ENCODE measurements at places on chromosomes 12 and 14. TPM values are rescaled to one million over a fixed set of nuclear protein-coding genes. Genes with fewer than 3 reads are reported as not detected.
A peak's percentile ranks its signal among the peaks of the same experiment; 100 is the strongest.

DNA sequence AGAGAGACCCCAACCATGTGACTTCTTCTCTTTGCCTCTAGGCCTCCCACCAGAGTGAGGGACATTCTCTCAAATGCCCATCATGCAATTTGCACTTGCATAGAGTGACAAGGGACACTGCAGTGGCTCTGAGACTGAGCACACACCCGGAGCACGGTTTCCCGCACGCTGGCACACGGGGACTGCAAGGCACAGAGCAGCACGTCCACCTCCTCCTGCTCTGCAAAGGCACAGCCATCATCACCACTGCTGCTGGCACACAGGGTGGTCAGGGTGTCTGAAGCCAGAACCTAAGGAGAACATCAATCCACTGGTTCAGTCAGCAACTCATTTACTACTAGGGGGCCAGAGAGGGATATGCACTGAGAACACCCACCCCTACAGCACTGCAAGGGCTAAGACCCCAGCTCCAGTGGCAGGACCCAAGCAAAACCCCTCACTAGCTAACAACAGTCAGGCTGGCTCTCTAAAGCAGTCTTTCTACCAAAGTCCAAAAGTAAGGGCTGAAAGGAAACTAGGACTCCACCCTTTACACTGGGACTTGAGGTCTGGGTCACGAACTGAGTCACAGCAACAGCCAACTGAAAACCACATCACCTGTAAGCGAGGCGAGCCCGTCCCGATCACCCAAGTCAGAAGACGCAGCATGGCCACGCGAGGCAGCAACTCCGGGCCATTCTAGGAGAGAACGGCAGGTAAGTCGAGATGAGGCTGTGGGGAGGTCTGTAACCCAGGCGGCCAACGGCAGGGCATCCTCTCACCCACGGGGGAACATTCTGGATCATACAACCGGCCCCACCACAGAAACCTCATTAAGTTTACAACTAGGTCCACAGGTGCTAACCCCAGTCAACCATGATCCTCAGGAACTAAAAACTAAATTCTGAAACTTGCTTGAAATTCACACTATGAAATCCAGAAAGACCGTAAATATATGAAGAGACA, 37.9 kb downstream of the GCN1 start:
- peaks cover 72% of the 10 kb centered on the region for H3K36me3 ChIP-seq
- H3K27ac ChIP-seq: peak overlapping the region; percentile 85
- peak overlapping the region; percentile 23 for H3K4me3 ChIP-seq
- H3K4me1 ChIP-seq: peaks cover 19% of the 10 kb centered on the region
- no peaks in the 10 kb centered on the region for H3K27me3 ChIP-seq

DNA sequence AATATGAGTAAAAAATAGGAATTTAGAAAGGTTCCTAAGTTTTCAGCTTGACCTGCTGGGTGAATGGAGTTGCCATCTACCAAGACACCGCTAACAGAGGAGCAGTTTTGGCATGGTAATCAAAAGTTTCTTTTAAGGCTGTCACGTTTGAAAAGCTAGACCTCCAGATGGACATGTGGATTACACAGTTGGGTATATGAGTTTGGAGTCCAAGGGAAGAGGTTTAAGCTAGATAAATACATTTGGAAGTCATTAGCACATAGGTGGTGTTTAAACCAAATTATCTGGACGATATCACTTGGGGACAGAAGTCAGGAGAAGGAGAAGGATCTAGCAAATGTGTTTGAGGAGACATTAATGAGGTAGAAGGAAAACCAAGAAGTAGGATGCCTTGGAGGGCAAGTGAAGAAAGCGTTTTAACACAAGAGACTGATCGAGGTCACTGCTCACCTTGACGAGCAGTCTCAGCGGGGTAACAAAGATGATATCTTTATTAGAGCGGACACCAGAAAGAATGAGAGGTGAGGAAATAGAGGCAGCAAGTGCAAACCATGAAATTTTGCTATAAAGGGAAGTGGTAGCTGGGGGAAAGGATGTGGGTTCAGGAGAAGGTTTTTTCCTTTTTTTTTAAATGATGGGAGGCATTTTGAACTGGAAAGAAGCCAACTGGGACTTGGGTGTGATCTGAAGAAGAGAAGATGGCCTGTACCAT, 17.6 kb downstream of the PNP start:
- no peak for DNase-seq
- no peaks in the 10 kb centered on the region for H3K36me3 ChIP-seq
- peaks cover 53% of the 10 kb centered on the region for H3K4me1 ChIP-seq
- H3K27ac ChIP-seq: peak overlapping the region; percentile 24
- H3K4me3 ChIP-seq: no peak overlapping the region

- DNase-seq: peak; percentile 60
- no peak overlapping the region for H3K27ac ChIP-seq
- no peak overlapping the region for H3K4me3 ChIP-seq
- peaks cover 37% of the 10 kb centered on the region for H3K36me3 ChIP-seq
- H3K4me1 ChIP-seq: peaks cover 7% of the 10 kb centered on the region
Observed at GRCh38 chr12:122356192-122356635, 66.3 kb downstream of the CLIP1 start.

The LRRC74A gene
- total RNA-seq: not detected

The SERPINA1 gene
- 0.43 TPM for total RNA-seq

The SPTB gene
- total RNA-seq: 0.08 TPM

DNA sequence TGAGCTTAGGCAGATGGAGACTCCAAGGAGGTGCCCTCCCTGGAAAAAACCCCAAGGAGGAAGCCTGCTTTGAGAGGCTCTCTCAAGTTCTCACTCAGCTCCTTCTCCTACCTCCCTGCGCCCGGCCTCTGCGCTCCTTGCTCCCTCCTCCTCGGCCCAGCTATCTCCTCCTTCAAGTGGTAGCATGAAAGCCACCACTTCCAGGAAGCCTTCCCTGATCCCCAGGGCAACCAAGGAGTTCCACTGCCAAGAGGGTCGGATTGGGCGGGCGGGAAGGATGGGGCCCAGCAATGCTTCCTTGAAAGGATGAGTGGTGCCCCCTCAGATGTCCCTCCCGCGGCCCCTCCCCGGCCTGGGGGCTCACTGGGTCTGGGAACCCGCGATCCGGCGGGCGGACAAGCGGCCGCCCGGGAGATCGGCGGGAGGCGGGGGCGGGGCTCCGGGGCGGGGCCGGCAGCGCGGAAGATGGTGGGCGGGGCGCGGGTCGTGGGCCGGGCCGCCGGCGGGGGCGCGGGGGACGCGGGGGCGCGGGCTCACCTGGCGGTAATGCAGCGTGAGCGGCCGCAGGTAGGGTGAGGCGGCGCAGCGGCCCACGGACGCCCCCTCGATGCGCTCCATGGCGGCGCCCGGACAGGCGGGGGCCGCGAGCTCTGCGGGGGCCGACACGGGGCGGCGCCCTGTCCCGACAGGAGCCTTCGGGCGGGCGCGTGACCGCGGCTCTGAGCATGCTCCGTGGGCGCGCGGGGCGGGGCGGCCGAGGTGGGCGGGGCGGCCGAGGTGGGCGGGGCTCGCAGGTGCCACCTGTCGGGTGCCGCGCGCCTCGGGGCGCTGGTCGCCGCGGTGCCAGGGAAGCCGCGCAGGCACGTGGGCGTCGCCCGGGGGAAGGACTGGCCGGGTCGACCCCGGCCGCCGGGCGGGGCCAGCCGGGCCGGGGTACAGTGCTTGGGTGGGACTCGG, at the start of gene NUDT14:
Gene NUDT14 (minus strand): TSS at position 721 of the 957 bp plus-strand sequence. CDS start 103 bp downstream, at position 618.
- peak; percentile 89 for DNase-seq
- H3K27me3 ChIP-seq: peaks cover 5% of the 10 kb centered on the region
- H3K4me1 ChIP-seq: peaks cover 16% of the 10 kb centered on the region

GRCh38 chr12:56165369-56165768, 7.2 kb downstream of the MYL6 start:
- H3K4me3 ChIP-seq: no peak overlapping the region
- peaks cover 76% of the 10 kb centered on the region for H3K36me3 ChIP-seq
- peaks cover 35% of the 10 kb centered on the region for H3K4me1 ChIP-seq
- no peaks in the 10 kb centered on the region for H3K27me3 ChIP-seq
- H3K27ac ChIP-seq: no peak overlapping the region

The NR4A1 gene
- total RNA-seq: 10.0 TPM

DNA sequence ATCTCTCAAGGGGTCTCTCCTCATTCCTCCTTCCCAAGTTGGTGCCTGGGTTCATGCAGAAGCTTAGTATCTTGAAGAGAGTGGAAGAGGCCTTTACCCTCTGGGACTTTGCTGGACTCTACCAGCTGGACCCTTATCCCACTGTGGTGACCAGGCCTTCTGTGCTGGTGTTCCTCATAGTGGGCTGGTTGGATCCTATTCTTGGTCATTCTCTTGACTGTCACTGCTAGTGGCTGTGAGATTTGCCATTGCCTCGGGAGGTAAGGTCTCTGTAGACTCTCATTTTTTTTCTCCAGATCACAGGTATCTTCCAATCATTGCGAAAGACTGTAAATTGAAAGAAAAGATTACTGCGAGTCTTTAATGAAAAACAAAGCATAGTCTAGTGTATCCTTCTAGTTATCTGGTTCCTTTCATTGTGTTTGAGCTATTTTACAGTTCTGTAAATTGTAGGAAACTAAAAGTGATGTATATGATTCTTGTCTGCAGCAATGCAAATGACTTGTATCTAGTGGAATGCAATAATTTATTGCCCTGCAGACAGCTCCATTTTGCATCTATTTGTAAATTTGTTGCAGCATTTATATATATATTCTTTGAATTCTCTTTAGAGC, 217.9 kb downstream of the AEBP2 start:
- no peaks in the 10 kb centered on the region for H3K27me3 ChIP-seq
- no peak for DNase-seq
- no peak overlapping the region for H3K27ac ChIP-seq
- H3K4me3 ChIP-seq: no peak overlapping the region
- no peaks in the 10 kb centered on the region for H3K36me3 ChIP-seq
- H3K4me1 ChIP-seq: no peaks in the 10 kb centered on the region

DNA sequence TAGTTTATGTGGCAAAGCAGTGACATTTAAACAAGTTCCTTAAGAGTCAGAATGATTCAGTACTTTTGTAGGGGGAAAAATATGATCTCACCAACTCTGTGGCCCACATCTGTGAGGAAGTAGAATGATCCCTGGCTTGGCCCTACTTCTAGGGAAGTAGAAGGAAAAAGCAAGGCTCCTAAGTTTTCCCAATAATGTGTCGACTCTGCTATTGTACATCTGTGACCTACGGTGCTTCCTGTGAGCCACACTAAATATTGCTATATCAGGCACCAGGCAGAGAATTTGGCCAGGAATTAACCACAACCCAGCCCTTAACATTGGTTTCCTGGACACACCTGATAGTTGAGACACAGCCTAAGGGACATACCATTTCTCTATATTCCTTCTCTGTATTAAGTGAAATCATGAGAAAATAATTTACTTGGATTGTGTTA, 9.3 kb upstream of the NID2 start:
- DNase-seq: no peak
- H3K4me1 ChIP-seq: peaks cover 3% of the 10 kb centered on the region
- no peak overlapping the region for H3K27ac ChIP-seq
- peaks cover 21% of the 10 kb centered on the region for H3K27me3 ChIP-seq
- H3K4me3 ChIP-seq: no peak overlapping the region

DNA sequence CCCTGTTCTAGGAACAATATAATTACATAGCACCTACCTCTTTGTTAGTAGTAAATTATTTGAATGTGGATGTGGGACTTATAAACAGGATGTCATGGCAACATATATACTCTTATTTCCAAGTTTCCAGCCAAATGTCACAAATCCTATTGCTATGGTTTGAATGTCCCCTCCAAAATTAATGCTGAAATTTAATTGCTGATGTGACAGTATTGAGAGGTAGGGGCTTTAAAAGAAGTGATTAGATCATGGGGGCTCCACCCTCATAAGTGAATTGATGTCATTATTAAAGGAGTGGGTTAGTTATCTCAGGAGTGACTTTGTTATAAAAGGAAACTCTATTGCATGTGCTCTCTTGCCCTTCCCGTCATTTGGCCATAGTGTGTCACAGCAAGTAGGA, 164.2 kb upstream of the ATF7IP start:
- no peak for DNase-seq
- H3K27ac ChIP-seq: no peak overlapping the region
- H3K27me3 ChIP-seq: no peaks in the 10 kb centered on the region
- H3K36me3 ChIP-seq: no peaks in the 10 kb centered on the region

The OXA1L gene
- total RNA-seq: 118 TPM

The COL2A1 gene
- not detected for total RNA-seq

DNA sequence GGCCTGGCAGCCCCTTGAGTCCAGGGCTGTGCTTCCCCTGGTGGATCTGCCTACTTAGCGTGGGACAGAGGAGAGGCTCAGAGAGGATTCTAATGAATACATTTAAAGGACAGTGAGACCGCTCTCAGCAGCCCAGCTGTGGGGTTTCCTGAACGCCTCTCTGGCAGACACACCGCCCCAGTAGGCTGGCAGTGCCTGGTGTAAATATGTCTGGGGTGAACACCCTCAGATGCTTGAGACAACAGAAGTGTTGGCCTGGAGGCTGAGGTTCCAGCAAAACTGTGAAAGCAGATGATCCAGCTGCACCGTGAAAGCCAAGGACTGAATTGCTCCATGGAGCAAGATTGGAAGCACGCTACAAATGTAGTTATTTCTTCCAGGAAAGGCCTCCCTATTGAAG, 55.1 kb downstream of the LRRC74A start:
- H3K27me3 ChIP-seq: peaks cover 3% of the 10 kb centered on the region
- H3K4me1 ChIP-seq: peaks cover 6% of the 10 kb centered on the region
- no peaks in the 10 kb centered on the region for H3K36me3 ChIP-seq
- no peak overlapping the region for H3K27ac ChIP-seq

- no peak for DNase-seq
- H3K36me3 ChIP-seq: peaks cover 33% of the 10 kb centered on the region
- no peak overlapping the region for H3K4me3 ChIP-seq
Observed at GRCh38 chr12:89405626-89406345, 53.5 kb upstream of the DUSP6 start.

DNA sequence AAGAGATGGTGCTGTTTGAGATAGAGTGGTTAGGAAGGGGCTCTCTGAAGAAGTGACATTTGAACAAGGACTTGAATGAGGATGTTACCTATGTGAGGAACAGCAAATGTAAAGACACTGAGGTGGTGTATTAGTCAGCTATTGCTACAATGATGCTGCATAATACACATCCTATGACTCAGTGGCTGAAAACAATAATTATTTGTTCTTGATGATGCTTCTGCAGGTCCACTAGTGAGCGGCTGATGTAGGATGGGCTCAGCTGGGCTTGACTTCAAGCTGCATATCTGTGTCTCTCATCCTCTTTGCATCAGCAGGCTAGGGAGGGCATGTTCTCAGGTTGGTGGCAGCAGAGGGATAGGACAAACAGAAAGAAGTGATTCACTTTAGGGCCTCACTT, 21.4 kb upstream of the CLMN start:
- H3K36me3 ChIP-seq: no peaks in the 10 kb centered on the region
- DNase-seq: no peak
- H3K27ac ChIP-seq: no peak overlapping the region

The BEST3 gene
- not detected for total RNA-seq

The TTC8 gene
- 1.8 TPM for total RNA-seq

DNA sequence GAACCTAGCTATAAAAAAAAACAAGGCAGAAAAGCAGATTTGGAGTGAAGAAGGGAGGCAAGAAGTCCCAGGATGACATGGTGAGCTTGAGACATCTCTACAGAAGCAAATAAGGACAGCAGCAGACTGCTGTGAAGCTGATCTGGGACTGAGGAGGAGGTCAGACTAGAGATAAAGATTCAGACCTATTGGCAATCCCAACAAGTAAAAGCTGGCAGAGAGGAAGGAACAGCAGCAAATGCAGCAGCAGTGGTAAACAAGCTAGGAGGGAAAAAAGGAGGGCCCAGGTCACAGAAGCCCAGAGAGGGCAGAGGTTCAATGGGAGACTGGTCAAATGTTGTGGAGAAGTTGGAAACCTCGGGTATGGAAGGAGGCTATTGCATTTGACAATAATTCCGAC, 11.3 kb downstream of the SPTB start:
- DNase-seq: no peak
- H3K27ac ChIP-seq: no peak overlapping the region
- H3K27me3 ChIP-seq: peaks cover 54% of the 10 kb centered on the region
- peaks cover 2% of the 10 kb centered on the region for H3K36me3 ChIP-seq
- H3K4me3 ChIP-seq: no peak overlapping the region

The PUS7L gene
- total RNA-seq: 17.1 TPM

The RTN1 gene
- not detected for total RNA-seq
